ENCODE measurements at places on chromosomes 5 and 9. TPM values are rescaled to one million over a fixed set of nuclear protein-coding genes. Genes with fewer than 3 reads are reported as not detected.

DNA sequence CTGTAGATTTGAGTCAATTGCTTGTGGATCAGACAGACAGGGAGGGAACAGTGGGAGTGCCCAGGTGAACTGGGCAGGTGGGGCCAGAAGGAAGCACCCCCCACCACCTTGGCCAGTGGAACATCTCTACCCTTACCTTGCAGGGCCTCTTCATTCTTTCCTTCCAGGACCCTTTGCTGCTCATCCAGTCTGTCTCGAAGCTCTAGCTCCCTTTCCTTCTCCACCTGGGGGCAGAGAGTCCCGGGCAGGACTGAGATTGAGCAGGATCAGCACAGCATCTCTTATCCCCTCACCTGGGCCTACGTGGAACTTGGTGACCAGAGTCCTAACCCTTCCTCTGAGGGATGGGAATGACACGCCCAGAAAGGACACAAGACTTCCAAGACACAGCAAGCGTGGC lies 25.0 kb downstream of the CCDC69 start:
- H3K27me3 ChIP-seq = no peaks in the 10 kb centered on the region
- no peaks in the 10 kb centered on the region for H3K4me1 ChIP-seq
- no peak overlapping the region for H3K27ac ChIP-seq

The TIMD4 gene
- total RNA-seq = not detected

DNA sequence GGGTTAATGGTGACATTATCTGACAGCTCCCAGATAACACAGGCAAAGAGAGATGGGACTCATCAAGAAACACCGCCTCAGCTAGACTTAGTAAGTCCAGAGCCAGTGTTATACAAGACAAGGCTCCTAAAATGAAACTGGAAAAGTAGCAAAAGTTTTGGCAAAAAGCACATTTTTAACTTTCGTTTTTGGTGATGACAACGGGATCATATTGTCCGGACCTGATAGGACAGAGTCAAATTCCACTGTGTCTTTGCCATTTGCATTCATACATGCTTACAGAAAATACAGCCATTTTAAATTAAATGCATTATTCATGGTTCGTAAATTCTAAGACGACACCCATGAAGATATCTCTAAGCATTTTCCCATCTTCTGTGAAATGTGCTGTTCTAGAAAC lies 152.1 kb downstream of the CRB2 start:
- H3K4me1 ChIP-seq = no peaks in the 10 kb centered on the region
- no peaks in the 10 kb centered on the region for H3K27me3 ChIP-seq
- no peak overlapping the region for H3K27ac ChIP-seq

DNA sequence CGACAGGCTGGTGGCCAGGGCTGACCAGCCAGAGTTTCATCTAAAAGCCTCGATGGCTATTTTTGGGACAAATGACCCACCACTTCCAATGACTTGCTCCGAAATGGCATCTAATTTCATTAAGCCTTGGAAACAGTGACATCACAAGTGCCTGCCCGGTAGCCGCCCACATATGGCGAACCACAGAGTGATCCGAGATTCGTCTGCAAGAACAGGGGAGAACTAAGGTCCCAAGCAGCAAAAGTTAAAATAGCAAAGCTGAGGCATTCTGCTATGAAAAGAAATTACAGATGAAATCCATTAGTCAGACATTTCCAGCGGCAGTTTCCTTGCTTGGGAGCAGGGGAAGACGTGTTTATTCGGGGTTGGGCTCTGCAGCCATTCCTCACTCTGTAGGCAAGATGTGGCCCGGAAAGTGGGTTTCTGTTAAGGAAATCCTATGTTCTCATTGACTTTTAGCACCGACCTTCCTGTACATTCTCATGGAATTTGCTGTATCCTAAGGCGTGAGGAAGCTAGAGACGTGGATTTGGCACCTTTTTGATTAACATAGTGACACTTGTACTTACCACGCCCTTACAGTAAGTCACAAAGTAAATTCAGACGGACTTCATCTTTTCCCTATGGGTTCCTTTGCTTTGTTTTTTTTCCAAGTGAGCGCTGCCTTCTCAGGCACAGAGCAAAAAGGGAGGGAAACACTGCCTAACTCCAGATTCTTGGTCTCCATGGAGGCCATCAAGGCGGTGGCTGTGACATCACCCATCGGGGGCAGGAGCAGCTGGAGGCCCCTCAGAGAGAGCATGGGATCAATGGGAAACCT lies 45.1 kb downstream of the ERGIC1 start:
- DNase-seq = no peak
- no peaks in the 10 kb centered on the region for H3K27me3 ChIP-seq
- H3K36me3 ChIP-seq = peaks cover 22% of the 10 kb centered on the region
- H3K4me3 ChIP-seq = no peak overlapping the region

- no peak overlapping the region for H3K27ac ChIP-seq
- no peak for DNase-seq
- H3K4me1 ChIP-seq = peaks cover 5% of the 10 kb centered on the region
- no peaks in the 10 kb centered on the region for H3K27me3 ChIP-seq
Measured at GRCh38 chr9:107269681-107270080, 13.4 kb upstream of the RAD23B start.

GRCh38 chr9:14031060-14031414 lies 282.9 kb downstream of the NFIB start:
- peaks cover 47% of the 10 kb centered on the region for H3K4me1 ChIP-seq
- H3K27me3 ChIP-seq = no peaks in the 10 kb centered on the region
- peak overlapping the region; percentile 67 for H3K4me3 ChIP-seq

DNA sequence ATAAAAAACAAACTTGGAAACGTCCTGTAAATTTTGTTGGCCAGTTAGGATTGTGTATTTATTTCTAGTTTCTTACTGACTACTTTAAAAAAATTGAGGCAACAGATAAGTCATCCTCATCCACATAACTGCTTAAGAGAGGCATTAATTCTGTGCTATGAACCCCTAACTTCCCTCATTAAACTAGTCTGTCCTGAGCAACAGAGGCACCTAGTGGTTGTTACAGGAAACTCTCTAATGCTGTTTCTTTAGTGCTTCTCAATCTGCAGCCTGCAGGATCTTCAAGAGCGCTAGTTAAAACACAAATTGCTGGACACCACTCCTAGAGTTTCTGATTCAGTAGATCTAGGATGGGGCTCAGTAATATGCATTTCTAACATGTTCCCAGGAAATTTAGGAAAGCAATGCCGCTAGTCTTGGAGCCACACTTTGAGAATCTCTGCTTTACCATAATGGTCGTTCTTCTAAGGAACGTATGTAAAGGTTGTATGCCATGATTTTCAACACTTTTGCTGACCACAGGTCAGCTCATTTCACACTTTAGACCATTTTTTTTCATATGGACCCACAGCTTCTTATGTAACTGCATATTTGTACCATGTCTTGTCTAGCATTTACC lies 410.1 kb upstream of the SMARCA2 start:
- no peak overlapping the region for H3K4me3 ChIP-seq
- no peak overlapping the region for H3K27ac ChIP-seq
- no peak for DNase-seq
- no peaks in the 10 kb centered on the region for H3K27me3 ChIP-seq
- H3K4me1 ChIP-seq = no peaks in the 10 kb centered on the region
- no peaks in the 10 kb centered on the region for H3K36me3 ChIP-seq

DNA sequence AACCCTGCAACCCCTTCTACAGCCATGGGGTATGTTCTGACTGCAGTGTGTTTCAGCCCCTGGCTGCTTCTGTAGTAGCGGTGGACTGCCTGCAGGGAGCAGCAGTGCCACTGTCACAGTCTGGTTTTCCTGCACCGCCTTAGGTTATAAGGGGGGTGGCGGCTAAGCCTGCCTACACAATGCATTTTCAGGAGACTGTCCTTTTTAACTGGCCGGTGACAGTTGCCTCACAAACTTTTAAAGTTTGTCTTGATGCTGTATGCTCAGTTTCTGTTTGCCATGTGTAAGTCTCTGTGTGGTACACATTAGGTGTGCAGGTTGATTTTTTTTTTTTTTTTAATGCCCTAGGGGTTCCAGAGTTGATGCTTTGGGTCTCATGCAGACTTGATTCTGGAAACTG lies 53.0 kb downstream of the NUP214 start:
- DNase-seq = peak; percentile 79
- H3K27me3 ChIP-seq = no peaks in the 10 kb centered on the region
- no peaks in the 10 kb centered on the region for H3K4me1 ChIP-seq
- H3K36me3 ChIP-seq = peaks cover 21% of the 10 kb centered on the region
- no peak overlapping the region for H3K4me3 ChIP-seq

GRCh38 chr5:142808878-142809598 lies 38.9 kb downstream of the ARHGAP26 start:
- no peak for DNase-seq
- H3K4me1 ChIP-seq = peaks cover 31% of the 10 kb centered on the region
- H3K27me3 ChIP-seq = no peaks in the 10 kb centered on the region
- H3K27ac ChIP-seq = no peak overlapping the region

- H3K4me1 ChIP-seq = peaks cover 5% of the 10 kb centered on the region
- DNase-seq = no peak
- H3K27me3 ChIP-seq = peaks cover 47% of the 10 kb centered on the region
- H3K36me3 ChIP-seq = no peaks in the 10 kb centered on the region
Measured at GRCh38 chr5:134523543-134524271, 1.8 kb upstream of the JADE2 start.

DNA sequence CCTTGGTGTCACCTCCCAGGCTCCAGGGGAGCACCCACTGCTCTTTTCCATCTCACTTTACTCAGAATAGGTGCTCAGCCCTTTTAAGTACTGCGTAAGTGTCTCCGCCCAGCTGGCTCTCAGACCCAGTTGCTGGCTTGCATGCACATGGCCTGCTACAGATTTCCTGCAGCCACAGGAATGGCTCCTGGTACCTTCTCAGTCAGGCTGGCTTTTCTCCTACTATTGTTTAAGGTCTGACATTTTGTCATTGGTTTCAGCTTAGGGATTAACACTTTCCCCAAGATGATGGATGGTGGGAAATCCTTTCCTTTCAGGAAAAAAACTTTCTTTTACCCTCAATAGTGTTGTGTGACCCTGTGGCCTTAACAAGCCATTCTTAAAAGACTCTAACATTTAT lies 1652.3 kb upstream of the WWC1 start:
- H3K36me3 ChIP-seq = no peaks in the 10 kb centered on the region
- no peak overlapping the region for H3K4me3 ChIP-seq
- H3K27me3 ChIP-seq = no peaks in the 10 kb centered on the region
- DNase-seq = no peak

DNA sequence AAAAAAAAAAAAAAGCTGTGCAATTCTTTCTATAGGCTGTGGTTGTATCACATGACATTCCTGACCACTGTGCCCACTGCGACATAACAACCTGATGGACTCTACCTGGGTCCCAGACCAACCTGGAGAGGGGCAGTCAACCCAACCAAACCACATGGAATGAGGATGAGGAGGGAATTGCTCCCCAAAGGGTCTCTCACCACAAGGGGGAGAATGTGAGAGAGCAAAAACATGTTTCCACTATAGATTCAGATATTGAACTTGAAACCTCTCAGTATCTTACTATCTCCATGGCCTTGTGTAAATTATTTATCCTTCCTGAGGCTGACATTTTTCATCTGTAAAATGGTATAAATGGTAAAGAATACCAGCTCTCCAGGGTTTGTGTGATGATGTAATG lies 66.9 kb upstream of the SV2C start:
- H3K27ac ChIP-seq = no peak overlapping the region
- peaks cover 24% of the 10 kb centered on the region for H3K27me3 ChIP-seq
- H3K36me3 ChIP-seq = no peaks in the 10 kb centered on the region
- no peaks in the 10 kb centered on the region for H3K4me1 ChIP-seq
- H3K4me3 ChIP-seq = no peak overlapping the region

GRCh38 chr5:122755783-122756182 lies 19.1 kb upstream of the SNX2 start:
- no peak overlapping the region for H3K4me3 ChIP-seq
- DNase-seq = no peak
- H3K4me1 ChIP-seq = peaks cover 7% of the 10 kb centered on the region
- no peak overlapping the region for H3K27ac ChIP-seq

DNA sequence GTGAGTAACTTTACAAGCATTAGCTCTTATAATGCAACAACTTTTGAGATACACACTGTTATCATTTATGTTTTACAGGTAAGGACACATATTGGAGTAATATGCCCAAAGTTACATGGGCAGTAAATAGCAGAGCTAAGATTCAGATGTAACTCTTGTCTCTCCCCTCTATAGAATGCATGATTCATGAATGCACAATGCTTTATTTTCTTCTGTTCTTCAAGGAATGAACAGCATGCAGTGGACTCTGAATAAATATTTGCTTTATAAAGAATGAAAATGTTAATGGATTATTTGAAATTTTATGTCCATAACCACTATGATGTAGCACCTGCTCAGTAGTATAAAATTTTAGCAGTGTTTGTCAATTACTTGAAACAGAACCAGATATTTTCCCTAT lies 629.5 kb downstream of the KCTD16 start:
- no peaks in the 10 kb centered on the region for H3K4me1 ChIP-seq
- H3K27me3 ChIP-seq = peaks cover 2% of the 10 kb centered on the region
- H3K27ac ChIP-seq = no peak overlapping the region
- DNase-seq = no peak
- no peaks in the 10 kb centered on the region for H3K36me3 ChIP-seq
- no peak overlapping the region for H3K4me3 ChIP-seq

DNA sequence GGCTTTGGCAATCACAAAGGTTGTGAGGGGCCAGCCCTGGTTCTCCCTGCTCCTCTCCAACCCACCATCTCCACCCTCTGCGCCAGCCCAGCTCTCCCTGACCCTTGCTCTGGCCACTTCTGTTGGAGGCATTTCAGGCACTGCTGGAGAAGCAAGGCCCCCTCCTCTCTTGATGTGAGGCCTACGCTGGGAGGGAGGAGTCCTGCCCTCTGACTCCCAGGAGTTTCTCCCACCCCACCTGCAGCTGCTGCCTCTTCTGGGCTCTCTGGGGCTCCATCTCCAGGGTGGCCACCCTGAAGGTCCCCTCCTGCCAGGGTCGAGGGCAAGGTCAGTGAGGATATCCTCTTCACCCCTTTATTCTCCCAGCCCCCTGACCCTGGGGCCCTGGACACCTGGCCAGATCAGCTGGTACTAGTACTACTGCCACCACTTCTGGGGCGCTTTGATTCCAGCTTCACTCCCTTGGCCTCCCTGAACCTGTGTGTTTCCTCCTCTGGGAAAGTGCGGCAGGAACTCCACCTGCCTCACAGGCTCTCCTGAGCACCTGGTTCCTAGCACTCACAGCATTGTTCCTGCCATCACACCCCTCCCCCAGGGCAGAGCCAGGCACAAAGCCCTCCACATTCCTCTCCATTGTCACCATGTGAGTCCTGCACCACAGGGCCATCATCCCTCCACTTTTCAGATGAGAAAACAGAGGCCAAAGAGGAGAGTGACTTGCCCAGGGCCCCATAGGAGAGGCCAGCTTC lies 23.8 kb upstream of the TDRD7 start:
- no peak overlapping the region for H3K4me3 ChIP-seq
- no peak for DNase-seq
- H3K36me3 ChIP-seq = no peaks in the 10 kb centered on the region
- H3K27ac ChIP-seq = no peak overlapping the region
- peaks cover 5% of the 10 kb centered on the region for H3K4me1 ChIP-seq

GRCh38 chr5:56233230-56233629 lies at the start of gene ANKRD55:
Gene ANKRD55, minus strand, starts transcription at chr5:56233330. Its CDS starts 417 bp downstream, at chr5:56232913.
- no peak within 1 kb of the TSS for H3K27ac ChIP-seq
- peaks cover 21% of the 10 kb centered on the region for H3K27me3 ChIP-seq

The FGF10 gene
- 1.5 TPM for total RNA-seq

- peaks cover 4% of the 10 kb centered on the region for H3K36me3 ChIP-seq
- H3K4me1 ChIP-seq = peaks cover 14% of the 10 kb centered on the region
- no peak overlapping the region for H3K27ac ChIP-seq
- no peaks in the 10 kb centered on the region for H3K27me3 ChIP-seq
- DNase-seq = no peak
Measured at GRCh38 chr9:114221706-114222465, 66.5 kb downstream of the COL27A1 start.

The ENTPD2 gene
- total RNA-seq = 6.4 TPM

Data from type B pancreatic cell (in vitro differentiated cells).